NCI-H226 (cell line): ENCODE measurements at places on chromosomes 6 and 20.

DNA sequence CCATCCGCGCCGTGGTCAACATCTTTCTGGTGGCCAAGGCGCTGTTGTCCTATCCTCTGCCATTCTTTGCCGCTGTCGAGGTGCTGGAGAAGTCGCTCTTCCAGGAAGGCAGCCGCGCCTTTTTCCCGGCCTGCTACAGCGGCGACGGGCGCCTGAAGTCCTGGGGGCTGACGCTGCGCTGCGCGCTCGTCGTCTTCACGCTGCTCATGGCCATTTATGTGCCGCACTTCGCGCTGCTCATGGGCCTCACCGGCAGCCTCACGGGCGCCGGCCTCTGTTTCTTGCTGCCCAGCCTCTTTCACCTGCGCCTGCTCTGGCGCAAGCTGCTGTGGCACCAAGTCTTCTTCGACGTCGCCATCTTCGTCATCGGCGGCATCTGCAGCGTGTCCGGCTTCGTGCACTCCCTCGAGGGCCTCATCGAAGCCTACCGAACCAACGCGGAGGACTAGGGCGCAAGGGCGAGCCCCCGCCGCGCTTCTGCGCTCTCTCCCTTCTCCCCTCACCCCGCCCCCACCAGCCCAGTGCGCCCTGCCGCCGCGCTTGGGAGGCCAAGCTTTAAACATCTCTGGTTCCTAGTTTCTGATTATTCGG, 4.0 kb downstream of the SLC32A1 start:
- DNase-seq, result no peak

GRCh38 chr20:4936851-4937406, 64.4 kb downstream of the SLC23A2 start:
- DNase-seq, result no peak

- DNase-seq, result no peak
Observed at GRCh38 chr6:37482606-37483251, 17.0 kb downstream of the CCDC167 start.

- DNase-seq, result no peak
Observed at GRCh38 chr6:69673298-69673697, 123.5 kb downstream of the LMBRD1 start.

- DNase-seq, result no peak
Observed at GRCh38 chr20:23326774-23327173, 23.8 kb upstream of the NXT1 start.

GRCh38 chr6:89047473-89047872, 33.1 kb upstream of the PNRC1 start:
- DNase-seq, result no peak

DNA sequence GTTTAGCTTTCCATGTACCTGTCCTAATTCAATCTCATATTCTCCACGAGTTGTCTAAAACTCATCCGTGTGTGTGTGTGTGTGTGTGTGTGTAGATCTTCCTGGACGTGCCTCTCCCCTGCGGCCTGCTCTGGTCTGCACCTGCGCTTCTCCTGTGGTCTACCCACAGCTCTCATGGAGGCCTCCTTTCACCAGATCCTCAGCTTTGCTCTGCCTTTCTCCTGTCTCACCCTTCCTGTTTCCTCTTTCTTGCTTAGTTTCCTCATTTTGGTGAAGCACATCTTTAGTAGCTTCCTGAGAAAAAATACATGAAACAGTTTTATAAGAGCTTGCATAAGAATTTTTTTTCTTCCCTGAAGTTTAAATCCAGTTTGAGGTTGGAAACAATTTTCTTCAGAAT, 18.1 kb downstream of the SLX4IP start:
- no peak for DNase-seq

GRCh38 chr6:21201187-21201586, 392.4 kb upstream of the SOX4 start:
- DNase-seq, result no peak

DNA sequence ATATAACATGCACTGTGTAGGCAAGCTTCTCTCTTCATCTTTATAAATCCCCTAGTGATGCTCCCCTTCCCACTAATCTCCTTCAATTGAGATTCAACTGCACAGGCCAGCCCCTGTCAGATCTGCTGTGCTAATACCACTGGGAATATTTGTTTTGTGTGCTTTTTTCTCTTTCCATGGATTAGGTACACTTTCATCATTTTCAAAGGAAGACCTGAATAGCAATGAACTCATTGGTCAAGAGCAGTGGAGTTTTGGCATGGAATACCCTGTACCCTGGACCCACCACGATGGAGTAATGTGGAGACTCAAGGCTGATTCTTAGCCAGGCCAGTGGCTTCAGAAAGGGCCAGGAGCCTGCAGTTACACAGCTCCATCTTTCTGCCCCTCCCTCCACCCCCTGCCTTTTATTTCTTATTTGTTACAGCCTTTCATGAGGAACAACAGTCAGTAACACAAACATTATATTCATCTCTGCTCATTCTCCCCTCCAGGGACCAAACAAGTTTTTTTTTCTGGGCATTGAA, 75.4 kb upstream of the KCNG1 start:
- no peak for DNase-seq

GRCh38 chr6:49556429-49556837, 6.0 kb downstream of the C6orf141 start:
- peak; percentile 80 for DNase-seq
